ENCODE measurements at places on chromosomes 7 and 10.

GRCh38 chr10:43440463-43441134, 3.7 kb downstream of the ZNF487 start:
- no peak for DNase-seq

DNA sequence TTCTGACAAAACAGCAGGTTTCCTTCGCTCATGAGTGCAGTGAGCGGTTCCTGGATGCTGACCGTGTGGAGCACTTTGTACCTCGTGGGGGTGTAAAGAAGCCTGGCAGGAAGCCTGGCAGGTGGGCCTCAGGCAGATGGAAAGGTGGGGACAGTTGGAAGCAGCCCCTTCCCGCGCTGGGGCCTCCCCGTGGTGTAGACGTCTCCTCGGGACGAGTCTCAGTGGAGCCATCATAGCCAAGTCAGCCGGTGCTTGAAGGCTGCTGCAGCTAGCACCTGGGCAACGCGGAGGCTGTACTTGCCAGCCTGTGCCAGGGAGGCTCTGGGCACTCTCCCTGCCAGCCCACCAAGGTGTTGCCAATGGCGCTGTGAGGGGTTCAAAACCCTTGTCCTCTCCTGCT, 154.5 kb downstream of the WDR37 start:
- no peak for DNase-seq

GRCh38 chr10:122504610-122504950, 43.2 kb downstream of the HTRA1 start:
- no peak for DNase-seq

GRCh38 chr10:9060314-9060713, 1005.8 kb downstream of the GATA3 start:
- DNase-seq = no peak

DNA sequence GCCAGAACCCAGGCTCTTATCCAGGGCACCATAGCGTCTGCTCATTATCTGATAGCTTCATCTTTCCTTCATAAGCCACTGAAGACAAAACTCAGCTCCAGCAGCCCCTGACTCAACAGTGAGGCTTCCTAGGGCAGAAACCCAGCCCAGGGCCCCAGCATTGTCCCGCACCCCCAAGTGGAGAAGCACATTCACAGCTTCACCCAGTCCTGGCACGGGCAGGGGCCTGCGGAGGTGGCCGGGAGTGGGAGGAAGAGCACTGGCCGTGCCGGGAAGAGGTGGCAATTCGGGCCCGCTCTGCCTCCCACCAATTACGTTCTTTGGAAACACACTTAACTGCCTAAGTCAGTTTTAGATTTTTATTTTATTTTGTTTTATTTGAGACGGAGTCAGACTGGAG, 10.3 kb upstream of the CALML5 start:
- no peak for DNase-seq

GRCh38 chr7:33448035-33448434, 318.7 kb downstream of the BBS9 start:
- DNase-seq = no peak

- no peak for DNase-seq
These were observed 55.5 kb upstream of the SYPL1 start for GRCh38 chr7:106167439-106168136.
